ENCODE measurements at places on chromosomes 3 and 15.
A peak's percentile ranks its signal among the peaks of the same experiment; 100 is the strongest.

DNA sequence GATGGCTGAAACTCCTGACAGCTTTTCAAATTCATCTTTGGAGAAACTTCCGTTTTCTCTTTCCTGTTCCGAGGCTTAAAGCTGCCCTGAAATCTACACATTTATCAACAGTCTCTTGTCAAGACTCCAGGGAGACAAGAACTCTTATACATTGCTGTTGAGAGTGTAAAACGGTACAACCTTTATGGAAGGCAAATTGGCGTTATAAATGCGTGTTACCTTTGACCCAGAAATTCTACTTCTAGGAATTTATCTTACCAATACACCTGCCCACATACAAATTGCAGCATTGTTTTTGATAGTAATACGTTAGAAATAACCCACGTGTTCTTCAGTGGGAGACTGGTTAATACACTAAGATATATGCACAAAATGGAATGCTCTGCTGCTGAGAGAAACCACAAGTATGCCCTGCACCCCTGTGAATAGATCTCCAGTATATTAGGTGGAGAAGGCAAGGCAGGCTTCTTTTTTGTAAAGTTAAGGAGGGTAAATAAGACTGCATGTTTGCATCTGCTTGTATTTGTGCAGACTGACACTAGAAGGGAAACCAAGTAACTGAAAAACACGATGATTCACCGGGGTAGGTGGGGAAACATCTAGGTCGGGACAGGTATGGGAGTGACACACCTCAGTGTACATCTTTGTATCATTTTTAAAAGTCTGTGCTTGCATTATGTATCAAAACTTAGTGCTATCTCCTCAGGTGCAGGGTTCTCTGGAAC lies 97.5 kb downstream of the IGF1R start:
- no peak for DNase-seq

DNA sequence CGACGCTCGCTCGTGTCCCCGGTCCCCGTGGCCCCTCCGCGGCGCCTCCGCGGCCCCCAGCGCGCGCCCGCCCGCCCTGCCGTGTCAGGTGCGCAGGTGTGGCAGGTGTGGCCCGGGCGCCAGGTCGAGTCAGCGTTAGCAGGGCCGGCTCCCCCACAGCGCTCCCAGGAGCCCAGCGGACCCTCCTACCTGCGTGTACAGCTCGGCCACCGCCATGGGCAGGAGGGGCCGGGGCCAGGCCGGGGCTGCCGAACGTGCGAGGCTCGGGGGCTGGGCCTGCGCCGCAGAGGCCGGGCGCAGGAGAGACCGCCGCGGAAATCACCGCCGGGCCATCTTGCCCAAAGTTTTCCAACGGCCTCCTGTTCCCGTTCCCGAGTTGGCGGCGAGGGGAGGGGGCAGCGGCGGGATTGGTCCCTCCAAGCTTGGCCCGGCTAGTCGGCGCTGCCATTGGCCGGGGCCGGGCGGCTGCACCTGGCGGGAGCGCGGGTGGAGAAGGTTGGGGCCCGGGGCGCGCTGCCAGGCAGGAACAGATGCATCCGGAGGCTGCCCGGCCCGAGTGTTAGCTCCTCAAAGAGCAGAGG lies at the start of gene MYO5C:
Gene MYO5C (minus strand): TSS at position 384 of the 581 bp plus-strand sequence. CDS start 168 bp downstream, at position 216.
- DNase-seq = peak; percentile 21

DNA sequence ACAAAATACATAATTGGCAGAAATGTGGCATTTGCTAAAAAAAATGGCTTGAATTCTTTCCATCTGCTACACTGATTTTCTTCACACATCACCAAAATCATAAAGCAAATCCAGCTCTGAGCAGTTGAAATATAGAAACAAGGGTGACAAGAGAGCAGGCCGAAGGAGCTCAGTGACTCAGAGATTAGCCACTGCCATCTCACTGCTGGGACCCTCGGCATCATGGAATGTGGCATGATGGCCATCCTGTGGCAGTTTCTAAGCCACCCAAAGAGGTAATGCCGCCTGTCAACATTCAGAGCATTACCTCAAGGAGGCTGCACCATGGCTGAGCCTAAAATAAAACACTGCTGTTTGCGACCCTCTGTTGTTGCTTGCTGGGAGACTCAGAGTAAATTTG lies 80.5 kb upstream of the OSBPL11 start:
- DNase-seq = no peak

DNA sequence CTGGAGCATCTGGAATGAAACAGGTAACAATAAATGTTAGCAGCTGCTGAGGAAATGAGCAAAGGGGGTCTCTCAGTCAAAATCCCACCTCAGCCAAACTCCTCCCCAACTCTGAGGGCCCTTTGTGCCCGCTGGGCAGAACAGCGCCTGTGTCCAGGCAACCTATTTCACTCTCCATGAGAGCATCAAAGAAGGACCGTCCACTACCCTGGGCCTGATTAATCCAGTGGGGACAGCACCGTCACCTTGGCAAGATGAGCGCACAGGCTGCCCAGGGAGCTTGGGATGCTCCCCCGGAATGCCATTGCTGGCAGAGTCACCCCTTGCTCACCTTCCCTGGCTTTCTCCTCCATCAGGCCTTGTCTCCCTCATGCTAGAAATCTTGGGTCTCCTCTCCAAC lies 97.4 kb upstream of the HACD2 start:
- no peak for DNase-seq

DNA sequence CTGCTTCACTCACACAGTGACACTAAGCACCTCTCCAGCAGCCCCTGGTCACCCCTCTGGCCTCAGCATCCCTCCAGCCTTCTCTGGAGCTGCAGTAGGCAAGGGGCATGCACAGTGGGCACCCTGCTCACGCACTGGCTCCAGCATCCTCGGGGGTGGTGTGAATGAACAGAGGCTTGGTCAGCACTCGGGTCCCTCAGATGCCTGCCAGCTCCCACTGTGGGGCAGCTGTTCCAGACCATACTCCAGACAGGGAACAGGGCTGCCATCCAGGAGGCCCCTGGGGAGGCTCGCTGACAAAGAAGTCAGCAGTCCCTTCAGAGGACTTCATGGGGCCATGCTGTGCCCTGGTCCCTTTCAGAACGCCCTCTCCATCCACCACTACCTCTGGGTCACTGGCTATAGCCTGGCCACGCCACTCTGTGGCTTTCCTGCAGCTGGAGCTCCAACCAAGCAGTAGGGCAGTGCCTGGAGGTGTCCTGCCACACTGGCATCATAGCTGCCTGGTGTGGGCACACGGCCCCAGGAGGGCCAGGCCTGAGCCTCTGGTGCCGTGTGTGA lies 26.3 kb downstream of the ALS2CL start:
- DNase-seq = no peak

DNA sequence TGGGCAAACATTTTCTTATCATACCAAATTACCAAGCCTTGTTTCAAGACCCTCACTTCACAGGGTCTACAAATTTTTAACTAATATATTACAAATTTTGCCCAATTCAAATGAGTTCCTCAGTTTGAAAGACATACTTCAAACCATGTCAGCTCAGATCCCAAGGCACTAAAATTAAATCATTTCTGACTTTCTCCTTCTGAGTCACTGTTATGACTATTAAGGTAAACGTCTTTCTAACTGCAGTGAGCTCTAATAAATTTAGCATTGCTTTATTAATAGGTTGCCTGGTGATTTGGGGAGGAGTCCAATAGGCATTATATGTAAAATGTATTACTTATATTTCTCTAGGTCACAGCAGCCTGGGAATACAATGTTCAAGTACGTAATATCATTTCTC lies 158.2 kb upstream of the ARHGEF26 start:
- no peak for DNase-seq

GRCh38 chr3:14633819-14634424 lies 17.6 kb upstream of the CCDC174 start:
- peak; percentile 23 for DNase-seq

DNA sequence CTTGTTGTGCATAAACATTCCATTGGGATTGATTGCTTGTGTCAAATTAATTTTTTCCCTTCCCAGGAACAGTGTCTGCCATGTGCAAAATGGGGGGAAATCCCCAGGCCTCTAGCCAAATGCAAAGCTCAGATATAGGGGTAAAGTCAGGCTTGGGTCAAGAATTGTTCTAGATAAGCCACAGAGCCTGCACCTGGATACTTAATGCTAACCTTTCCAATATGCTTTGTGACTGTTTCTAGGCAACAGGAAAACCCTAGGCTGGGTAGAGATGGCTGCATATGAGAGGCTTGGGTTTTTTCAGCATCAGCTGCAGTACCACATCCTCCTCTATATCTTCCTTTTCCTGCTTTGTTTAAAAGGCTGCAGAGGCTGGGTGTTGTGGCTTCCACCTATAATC lies 61.9 kb upstream of the ROPN1 start:
- DNase-seq = no peak

DNA sequence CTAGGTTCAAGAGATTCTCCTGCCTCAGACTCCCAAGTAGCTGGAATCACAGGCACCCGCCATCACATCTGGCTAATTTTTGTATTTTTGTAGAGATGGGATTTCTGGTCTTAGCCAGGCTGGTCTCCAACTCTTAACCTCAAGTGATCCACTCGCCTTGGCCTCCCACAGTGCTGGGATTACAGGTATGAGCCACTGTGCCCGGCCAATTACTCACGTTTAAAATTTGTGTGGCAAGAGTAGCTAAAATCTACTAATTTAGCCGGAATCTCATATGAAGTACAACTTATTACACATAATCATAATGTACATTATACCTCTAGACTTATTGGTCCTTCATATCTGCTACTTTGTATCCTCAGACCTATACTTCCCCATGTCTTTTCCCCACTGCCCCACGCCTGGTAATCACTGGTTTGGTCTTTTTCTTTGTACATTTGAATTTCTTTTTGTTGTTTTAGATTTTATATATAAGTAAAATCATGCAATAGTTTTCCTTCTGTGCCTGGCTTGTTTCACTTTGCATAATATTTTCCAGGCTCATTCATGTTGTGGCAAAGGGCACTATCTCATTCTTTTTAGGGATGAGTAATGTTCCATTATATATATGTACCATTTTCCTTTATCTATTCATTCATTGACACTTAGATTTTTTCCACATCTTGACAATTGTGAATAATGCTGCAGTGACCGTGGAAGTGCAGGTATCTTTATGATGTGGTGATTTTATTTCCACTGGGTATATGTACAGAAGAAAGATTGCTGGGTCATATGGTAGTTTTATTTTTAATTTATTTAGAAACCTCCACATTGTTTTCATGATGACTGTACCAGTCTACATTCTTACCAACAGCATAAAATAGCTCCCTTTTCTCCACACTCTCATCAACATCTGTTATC lies 605.0 kb upstream of the CBLB start:
- no peak for DNase-seq

DNA sequence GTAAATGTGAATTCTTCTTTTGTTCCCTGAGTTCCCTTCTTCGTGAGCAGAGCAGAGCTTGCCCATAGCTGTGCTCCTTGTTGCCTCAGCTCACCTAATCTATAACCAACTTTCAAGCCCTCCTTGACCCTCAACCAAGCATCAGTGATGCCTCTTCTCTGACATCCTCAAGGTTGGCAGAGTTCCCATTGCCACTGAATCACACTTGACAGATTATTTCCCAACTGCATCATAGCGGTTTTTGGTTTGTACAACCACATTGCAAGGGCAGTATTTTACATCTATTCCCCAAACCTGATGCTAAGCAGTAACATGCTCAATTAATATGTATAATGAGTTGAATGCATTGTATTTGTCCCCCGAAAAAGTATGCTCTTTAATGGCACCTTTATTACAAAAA lies 133.0 kb upstream of the SNTN start:
- no peak for DNase-seq

GRCh38 chr3:140559546-140559945 lies 118.3 kb upstream of the TRIM42 start:
- no peak for DNase-seq

DNA sequence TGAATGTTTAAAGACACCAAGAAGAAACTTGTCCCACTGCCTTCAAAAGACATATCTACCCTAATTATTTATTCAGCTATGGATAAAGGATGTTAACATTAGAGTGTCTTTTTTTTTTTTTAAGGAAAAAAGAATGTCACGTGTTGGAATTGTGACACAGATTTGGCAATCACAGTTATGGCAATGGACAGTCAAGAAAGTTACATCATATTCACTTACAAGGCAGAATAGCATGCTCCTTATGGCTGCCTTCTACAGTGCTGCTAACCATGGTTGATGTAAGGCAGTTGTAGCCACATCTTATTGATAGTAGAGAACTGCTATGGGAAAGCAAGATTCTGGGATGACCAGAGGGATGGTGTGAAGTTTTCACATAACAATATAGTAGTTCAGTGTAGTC lies 128.8 kb upstream of the ZBTB20 start:
- no peak for DNase-seq

- no peak for DNase-seq
Observed at GRCh38 chr3:111733154-111733553, 125.9 kb upstream of the PHLDB2 start.

DNA sequence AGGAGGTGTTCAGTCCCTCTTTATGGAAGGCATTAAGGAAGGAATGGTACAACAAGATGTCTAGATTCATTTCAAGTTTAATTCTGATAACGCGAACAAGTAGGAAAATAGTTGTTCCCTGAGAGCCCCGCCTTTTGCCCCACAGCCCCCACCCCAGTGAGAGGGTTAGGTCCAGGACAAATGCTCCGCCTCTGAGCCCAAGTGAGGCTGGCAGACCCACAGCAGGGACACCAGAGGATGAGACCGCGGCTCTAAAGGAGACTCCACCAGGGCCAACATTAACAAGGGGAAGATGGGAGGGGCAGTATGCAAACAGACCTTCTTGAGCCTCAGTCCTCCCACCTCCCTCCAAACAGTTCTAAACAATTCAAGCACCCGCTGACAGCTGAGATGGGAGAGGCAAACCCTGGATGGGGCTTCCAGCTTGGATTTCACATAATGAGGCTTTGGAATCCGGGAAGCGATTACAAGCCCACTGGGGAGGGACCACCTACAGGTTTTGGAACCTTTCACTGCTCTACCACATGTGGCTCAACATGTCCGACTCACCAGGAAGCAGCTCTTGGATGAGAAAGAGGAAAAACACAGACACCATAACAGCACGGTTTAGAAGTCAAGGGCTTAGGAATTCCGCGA lies 42.9 kb upstream of the IREB2 start:
- peak; percentile 22 for DNase-seq

DNA sequence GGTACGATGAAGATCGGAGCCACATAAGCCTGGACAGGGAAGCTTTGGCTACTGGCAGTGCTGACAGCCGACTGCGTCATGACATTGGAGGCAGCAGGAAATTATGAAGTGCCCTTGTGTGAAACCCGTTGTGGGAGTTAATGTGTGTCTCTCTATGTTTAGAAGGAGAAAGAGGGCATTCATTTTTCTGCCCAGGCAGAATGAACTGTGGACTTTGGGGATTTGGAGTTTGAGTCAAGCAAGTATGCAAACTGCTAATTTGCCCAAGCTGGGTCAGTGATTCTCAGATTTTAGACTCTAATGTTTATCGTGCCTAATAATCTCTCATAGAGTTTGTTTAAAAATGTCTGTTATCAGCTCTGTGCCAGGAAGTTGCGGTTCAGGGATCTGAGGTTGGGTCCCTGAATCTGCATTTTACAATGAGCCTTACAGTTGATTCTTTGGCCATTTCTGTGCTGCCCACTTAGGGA lies 5.6 kb downstream of the CTXND1 start:
- no peak for DNase-seq

DNA sequence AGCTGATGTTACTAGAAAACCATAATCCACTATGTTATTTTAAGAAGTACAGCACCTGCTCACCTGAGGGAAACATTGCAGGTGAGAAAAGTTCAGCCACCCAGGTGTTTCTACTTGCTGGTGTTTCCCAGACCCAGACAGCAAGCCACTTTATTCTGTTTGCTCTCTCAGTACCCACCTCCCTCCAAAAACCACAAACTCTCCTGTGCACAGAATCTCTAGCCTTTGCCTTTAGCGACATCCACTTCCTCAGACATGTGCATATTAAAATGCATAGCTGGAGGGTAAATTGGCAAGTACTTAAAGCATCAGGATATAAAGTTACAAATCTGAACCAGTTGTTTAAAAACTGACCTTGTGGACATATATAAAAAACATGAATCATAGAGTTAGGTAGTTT lies 36.7 kb downstream of the VGLL3 start:
- no peak for DNase-seq
